ENCODE measurements at places on chromosomes 11 and 22.

DNA sequence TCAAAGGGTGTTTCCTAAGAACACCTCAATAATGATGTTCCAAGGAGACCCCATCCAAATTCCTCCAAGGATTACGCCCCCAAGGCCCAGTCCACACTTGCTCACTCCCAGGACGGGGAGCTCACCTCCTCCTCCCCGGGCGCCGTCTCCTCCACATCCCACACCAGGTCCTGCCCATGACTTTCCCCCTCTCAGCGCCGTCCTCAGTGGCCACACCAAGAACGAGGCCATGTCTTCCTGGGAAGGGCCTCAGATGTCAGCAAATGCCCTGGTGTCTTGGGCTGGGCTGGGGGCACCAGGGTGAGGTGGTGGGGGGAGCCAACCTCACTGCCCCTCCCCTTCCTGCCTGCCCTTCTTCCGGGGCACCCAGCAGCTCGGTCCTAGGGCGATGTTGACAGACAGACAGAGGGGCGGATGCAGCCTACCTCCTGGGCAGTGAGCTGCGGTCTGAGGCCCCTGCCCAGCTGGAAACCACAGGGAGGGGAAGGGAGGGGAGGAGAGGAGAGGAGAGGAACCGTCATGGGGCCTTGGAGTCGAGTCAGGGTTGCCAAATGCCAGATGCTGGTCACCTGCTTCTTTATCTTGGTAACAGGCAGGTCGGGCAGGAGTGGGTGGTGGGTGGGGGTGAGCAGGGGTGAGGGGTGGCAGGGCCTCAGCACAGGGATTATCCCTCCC lies at the start of the genes C11orf21 and TSPAN32:
Gene C11orf21 (minus strand): TSS at position 288 of the 675 bp plus-strand sequence. CDS start 110 bp downstream, at position 178.
Gene TSPAN32 (plus strand): TSS at position 383 of the 675 bp plus-strand sequence. CDS start 137 bp downstream, at position 520.
- DNase-seq, result peak; percentile 28

DNA sequence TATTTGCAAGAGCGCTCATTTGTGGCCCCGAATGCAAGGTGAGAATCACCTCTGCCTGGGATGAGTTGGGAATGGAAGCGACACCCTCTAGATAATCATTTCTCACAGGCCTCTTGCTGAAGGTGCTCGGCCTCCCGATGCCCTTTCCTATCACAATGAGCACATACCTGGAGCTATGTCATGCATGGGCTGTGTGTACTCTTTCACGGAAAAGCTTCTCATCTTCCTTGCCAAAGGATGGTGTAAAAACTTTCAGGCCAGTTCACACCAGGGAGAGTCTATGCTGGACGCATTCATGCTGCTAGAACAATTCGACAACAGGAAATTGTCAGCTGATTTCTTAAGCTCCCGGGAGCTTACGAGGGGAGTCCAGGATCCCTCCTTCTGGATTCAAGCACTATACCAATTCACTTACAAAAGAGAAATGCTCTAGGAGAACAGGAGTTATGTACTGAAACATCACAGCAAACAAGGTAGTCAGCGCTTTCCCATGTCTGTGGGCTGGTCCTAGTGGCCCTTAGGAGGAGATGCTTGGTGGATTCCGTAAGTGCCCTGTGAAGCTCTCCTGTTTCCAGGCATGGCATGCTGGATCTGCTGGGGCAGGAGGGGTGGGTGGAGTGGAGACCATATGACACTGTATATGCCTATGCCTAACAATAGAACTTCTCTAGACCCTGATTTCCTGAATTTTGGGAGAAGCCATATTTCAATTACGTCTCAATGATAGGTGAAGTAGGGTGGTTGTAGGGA lies 53.1 kb upstream of the B3GAT1 start:
- DNase-seq, result no peak

GRCh38 chr11:99545616-99546015 lies 524.9 kb downstream of the CNTN5 start:
- DNase-seq, result no peak

DNA sequence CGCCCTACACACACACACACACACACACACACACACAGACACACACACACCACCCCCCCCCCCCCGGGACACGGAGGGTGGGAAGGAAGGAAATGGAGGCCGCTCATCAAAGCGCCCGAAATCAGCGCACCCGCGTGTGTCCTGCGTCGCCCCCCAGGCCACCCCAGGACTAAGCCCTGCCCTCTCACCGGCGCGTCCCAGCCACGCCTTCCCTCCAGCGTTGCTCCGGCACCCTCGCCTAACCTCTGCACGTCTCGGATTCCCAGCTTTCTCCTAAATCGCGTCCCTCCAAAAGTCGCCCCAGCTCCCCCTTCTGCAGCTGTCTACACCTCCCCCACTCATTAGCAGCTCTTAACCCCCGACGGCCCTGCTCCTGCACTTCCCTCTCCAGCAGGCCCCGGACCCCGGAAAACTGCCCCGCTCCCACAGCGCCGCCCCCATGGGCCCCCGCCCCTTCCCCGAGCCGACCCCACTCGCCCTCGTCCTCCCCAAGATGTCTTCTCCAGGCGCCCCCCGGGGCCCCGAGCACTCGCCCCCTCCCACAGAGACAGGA lies 557 bp downstream of the PACSIN2 start:
- DNase-seq, result peak; percentile 49

- DNase-seq, result no peak
Observed at GRCh38 chr11:10930972-10931760, 73.3 kb upstream of the ZBED5 start.

- DNase-seq, result no peak
Observed at GRCh38 chr11:15910761-15911160, 445.6 kb downstream of the SOX6 start.

GRCh38 chr11:122037911-122038310 lies 78.1 kb downstream of the BLID start:
- DNase-seq, result no peak

DNA sequence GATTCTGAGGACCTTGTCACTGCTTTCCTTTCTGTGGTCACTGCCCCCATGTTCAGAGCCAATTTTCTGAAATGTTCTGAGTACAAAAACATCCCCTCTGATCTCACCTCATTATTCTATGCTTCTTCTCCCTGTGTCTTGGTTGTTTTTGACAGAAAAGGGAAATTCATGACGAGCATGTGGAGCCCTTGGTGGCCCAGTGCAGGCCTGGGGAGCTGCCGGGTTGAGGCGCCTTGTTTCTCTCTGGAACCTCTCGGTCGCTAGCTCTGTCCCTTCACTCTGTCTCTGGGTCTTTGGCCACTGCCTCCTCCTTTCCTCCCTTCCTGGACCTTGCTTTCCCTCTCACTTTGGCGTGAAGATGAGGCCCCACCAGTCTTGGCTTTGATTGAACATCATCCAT lies 63.0 kb upstream of the THY1 start:
- no peak for DNase-seq

GRCh38 chr22:20061481-20061861 lies 18.6 kb upstream of the DGCR8 start:
- DNase-seq, result no peak

GRCh38 chr22:39721206-39722031 lies 150.9 kb downstream of the CACNA1I start:
- DNase-seq, result no peak

DNA sequence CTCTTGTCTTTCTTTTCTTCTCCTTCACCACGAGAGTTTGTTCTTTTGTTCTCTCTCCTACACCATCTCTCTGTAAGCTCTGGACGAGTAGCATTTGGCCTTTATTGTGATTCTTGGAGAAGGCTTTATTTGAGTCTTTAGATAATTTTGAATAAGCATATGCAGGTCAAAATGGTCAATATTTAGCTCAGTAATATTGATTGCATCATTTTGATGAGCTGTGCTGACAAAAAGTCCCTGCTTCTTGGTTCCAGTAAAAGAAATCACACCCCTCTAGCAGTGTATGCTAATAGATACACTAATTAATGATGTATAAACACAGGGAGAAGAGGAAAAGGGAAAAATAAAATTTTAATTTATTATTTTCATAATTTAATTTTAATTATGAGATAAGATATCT lies 25.8 kb upstream of the MUC15 start:
- no peak for DNase-seq

- no peak for DNase-seq
Observed at GRCh38 chr11:107653076-107653475, 58.8 kb downstream of the SLN start.

- no peak for DNase-seq
Observed at GRCh38 chr11:66950112-66950535, 8.1 kb downstream of the PC start.

GRCh38 chr22:24935771-24936483 lies 10.6 kb downstream of the LHFPL7 start:
- DNase-seq, result no peak

GRCh38 chr22:45991098-45991497 lies 14.1 kb upstream of the WNT7B start:
- no peak for DNase-seq

GRCh38 chr11:69920345-69921127 lies 101.3 kb upstream of the FGF3 start:
- no peak for DNase-seq

- no peak for DNase-seq
Observed at GRCh38 chr11:134801570-134801969, 389.5 kb upstream of the B3GAT1 start.

- DNase-seq, result no peak
Observed at GRCh38 chr22:26241361-26241760, 72.1 kb downstream of the SEZ6L start.

GRCh38 chr11:103946793-103947545 lies 89.5 kb upstream of the DDI1 start:
- DNase-seq, result no peak

- DNase-seq, result no peak
Observed at GRCh38 chr11:14589421-14589820, 54.2 kb upstream of the PDE3B start.

DNA sequence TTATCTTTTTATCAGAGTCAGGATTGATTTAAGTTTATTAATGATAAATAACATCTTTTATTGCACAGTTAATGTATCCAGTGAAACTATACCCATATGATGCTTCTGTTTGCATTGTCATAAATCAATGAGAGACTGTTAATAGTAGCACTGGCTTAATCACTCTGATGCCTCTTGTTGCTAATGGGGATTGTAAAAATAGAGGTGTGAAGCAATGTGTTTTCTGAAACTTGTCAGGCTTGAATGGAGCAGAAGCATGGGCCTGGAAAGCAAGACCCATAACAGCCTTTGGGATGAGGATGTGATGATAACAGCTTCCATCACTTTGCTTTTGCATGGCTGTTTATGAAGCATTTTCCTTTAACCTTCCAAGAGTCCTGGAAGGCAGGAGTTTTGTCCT lies 319.7 kb downstream of the DDX10 start:
- no peak for DNase-seq

DNA sequence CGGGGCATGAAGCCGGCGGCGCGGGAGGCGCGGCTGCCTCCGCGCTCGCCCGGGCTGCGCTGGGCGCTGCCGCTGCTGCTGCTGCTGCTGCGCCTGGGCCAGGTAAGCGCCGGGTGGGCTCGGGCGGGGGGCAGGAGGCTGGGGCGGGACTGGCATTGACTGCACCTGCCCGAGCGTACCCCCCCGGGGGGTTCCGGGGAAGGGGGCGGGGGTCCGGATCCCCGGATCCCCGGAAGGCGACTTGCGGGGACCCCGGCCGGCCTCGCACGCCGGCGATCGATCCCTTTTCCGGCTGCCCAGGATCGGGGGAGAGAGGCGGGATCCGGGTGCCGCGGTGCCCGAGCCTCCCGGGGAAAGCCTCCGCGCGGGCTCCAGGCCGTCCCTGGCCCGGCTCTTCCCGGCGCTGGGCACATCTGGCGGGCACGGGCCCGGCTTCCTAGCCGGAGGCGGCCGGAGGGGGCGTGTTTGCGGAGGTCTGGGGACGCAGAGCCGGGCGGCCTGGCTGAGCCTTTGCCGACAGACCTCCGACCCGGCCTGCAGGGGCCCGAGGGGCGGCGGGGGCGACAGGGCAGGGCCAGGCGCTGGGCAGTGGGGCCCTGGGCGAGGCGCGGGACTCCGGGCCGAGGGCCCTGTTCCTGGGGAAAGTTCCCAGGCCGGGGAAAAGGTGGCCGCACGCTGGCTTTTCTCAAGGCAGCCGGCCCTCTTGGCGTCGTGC lies 705 bp downstream of the PTPRJ start:
- DNase-seq, result peak; percentile 41

- no peak for DNase-seq
Observed at GRCh38 chr22:27111796-27112672, 454.6 kb downstream of the MIAT start.

- no peak for DNase-seq
Observed at GRCh38 chr11:107962181-107962580, 33.9 kb downstream of the RAB39A start.
